ENCODE measurements at places on chromosomes 1 and 21. TPM values are rescaled to one million over a fixed set of nuclear protein-coding genes. Genes with fewer than 3 reads are reported as not detected.

OR6N1 gene
- not detected for total RNA-seq

- H3K36me3 ChIP-seq: no peaks in the 10 kb centered on the region
- DNase-seq: no peak
- no peak overlapping the region for H3K4me3 ChIP-seq
- H3K4me1 ChIP-seq: no peaks in the 10 kb centered on the region
Measured at GRCh38 chr1:42982641-42983040, 24.0 kb upstream of the SLC2A1 start.

DNA sequence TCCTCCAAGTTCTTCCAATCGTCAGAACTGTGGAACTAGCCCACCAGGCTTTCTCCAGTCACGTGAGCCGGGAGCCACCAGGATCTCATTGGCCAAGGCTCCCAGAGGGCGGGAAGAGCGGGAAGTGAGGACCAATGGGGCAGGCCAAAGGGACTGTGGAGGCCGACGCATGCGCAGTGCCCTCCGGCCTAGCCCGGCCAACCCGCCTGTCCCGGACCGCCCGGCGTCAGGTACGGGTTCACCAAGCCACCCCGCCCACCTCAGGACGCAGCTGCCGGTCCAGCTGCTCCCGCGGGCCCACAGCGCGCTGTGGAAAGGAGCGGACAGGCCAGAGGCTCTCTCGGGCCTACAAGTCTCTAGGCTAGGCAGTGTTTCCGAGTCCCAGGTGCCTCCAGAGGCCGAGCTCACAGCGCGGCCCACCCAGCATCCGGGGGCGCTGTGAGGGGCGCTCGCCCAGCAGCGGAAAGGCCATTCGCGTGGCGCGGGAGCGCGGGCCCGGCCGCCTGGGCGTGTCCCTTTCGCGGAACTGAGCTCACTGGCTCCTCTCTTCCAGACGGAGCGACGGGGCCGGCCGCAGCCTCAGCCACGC, 10.9 kb downstream of the OR14I1 start:
- no peaks in the 10 kb centered on the region for H3K4me1 ChIP-seq
- DNase-seq: no peak
- H3K36me3 ChIP-seq: no peaks in the 10 kb centered on the region
- no peak overlapping the region for H3K4me3 ChIP-seq
- H3K27ac ChIP-seq: no peak overlapping the region

- H3K27me3 ChIP-seq: no peaks in the 10 kb centered on the region
- no peaks in the 10 kb centered on the region for H3K4me1 ChIP-seq
- H3K36me3 ChIP-seq: no peaks in the 10 kb centered on the region
- H3K27ac ChIP-seq: no peak overlapping the region
Measured at GRCh38 chr1:232211149-232211548, 418.8 kb downstream of the SIPA1L2 start.

GRCh38 chr1:244163861-244164510, 112.9 kb downstream of the ZBTB18 start:
- no peaks in the 10 kb centered on the region for H3K36me3 ChIP-seq
- no peaks in the 10 kb centered on the region for H3K27me3 ChIP-seq
- H3K4me1 ChIP-seq: no peaks in the 10 kb centered on the region
- no peak for DNase-seq
- no peak overlapping the region for H3K4me3 ChIP-seq

GRCh38 chr1:76961181-76961819, 94.0 kb downstream of the ST6GALNAC5 start:
- no peak overlapping the region for H3K27ac ChIP-seq
- no peaks in the 10 kb centered on the region for H3K4me1 ChIP-seq
- no peak overlapping the region for H3K4me3 ChIP-seq
- H3K27me3 ChIP-seq: no peaks in the 10 kb centered on the region
- H3K36me3 ChIP-seq: no peaks in the 10 kb centered on the region

AADACL3 gene
- total RNA-seq: not detected

- no peaks in the 10 kb centered on the region for H3K27me3 ChIP-seq
- H3K36me3 ChIP-seq: no peaks in the 10 kb centered on the region
- H3K27ac ChIP-seq: no peak overlapping the region
- H3K4me1 ChIP-seq: no peaks in the 10 kb centered on the region
- H3K4me3 ChIP-seq: no peak overlapping the region
- DNase-seq: no peak
Measured at GRCh38 chr1:184641894-184642293, 112.8 kb downstream of the EDEM3 start.

NBPF6 gene
- not detected for total RNA-seq

DNA sequence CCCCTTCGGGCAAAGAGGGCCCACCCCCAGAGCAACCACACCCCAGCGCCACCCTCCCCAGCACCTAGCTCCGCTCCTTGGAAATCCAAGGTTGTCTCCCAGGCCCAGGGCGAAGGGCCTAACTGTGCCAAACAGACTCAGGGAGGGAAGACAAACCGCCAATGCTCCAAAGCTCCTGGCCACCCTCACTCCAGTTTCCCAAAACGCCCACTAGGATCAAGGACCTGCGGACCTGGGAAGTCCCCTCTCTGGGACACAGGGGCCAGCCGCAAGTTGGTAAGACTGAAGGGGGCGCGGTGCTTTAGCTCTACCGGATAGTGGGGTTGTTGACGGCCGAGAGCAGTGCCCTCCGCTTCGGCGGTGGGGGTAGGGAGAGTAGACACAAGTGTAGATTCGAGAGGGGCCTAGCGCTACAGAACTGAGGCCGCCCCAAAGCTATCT, 581 bp downstream of the IRF6 start:
- no peaks in the 10 kb centered on the region for H3K36me3 ChIP-seq
- H3K4me3 ChIP-seq: peak overlapping the region; percentile 54
- no peak for DNase-seq
- no peak overlapping the region for H3K27ac ChIP-seq

FMN2 gene
- total RNA-seq: not detected

GRCh38 chr1:81547912-81548303, 252.8 kb upstream of the ADGRL2 start:
- H3K27ac ChIP-seq: no peak overlapping the region
- DNase-seq: no peak
- H3K27me3 ChIP-seq: no peaks in the 10 kb centered on the region
- no peak overlapping the region for H3K4me3 ChIP-seq

GRCh38 chr21:46009951-46010705, 28.6 kb downstream of the COL6A1 start:
- H3K27ac ChIP-seq: no peak overlapping the region
- peaks cover 9% of the 10 kb centered on the region for H3K27me3 ChIP-seq
- H3K36me3 ChIP-seq: no peaks in the 10 kb centered on the region
- DNase-seq: no peak

DNA sequence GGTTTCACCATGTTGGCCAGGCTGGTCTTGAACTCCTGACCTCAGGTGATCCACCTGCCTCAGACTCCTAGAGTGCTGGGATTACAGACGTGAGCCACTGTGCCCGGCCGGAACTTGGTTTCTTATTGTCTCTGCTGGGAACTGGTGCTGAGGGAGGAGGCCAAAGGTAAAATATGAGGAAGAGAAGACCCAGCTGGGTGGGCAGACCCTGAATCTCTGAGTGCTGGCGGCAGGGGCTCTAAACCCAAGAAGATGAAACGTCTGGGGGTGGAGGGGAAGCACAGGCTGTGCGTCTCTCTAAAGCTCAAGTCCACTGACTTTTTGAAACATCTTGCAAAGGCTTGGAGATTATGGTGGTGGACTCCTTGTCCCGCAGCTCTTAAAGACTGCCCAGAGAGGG, 82.0 kb upstream of the TLR5 start:
- DNase-seq: no peak
- no peaks in the 10 kb centered on the region for H3K27me3 ChIP-seq
- peaks cover 19% of the 10 kb centered on the region for H3K4me1 ChIP-seq
- H3K36me3 ChIP-seq: no peaks in the 10 kb centered on the region
- no peak overlapping the region for H3K27ac ChIP-seq

FCMR gene
- total RNA-seq: 275 TPM

CDKN2C gene
- 5.4 TPM for total RNA-seq

DNA sequence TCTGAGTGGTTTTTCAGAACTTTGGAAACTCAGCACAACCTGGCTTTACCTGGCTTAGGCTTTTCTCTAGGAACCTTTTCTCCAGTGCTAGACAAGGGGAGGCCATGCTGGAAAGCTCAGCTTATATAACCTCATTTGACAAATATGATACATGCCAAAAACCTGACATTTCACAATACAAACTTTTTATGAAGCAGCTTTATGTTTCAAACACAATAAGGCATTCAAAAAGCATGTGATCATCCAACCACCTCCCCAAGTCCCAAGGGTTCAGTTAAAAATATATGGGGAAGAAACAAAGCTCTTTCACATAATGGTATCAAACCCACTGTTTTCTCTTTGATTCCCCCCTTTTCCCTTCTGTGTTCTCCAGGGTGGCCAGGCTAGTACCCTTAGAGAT, 63.7 kb downstream of the ZC3H11B start:
- H3K27me3 ChIP-seq: no peaks in the 10 kb centered on the region
- H3K27ac ChIP-seq: no peak overlapping the region
- no peak for DNase-seq
- H3K36me3 ChIP-seq: no peaks in the 10 kb centered on the region

DNA sequence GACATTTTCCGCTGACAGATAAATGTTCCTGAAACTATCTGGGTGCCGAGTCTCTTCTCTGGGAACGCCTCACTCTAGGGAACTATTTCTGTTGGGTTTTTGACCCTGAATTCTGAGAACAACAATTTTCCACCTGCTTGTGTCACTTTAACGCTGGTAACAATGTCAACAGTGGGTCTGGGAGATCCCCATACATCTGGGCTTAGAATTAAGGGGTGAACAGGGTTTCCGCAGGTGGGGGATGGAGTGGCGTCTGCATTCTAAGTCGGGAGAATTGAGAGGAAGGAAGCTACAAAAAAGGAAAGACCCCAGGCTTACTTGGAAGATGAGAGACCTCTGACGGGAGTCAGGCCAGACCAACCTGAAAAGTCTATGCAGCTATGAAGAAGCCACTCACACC, 8.7 kb downstream of the CD247 start:
- no peak overlapping the region for H3K4me3 ChIP-seq
- H3K27me3 ChIP-seq: no peaks in the 10 kb centered on the region
- peak overlapping the region; percentile 53 for H3K27ac ChIP-seq
- H3K36me3 ChIP-seq: no peaks in the 10 kb centered on the region
- H3K4me1 ChIP-seq: peaks cover 70% of the 10 kb centered on the region

DNA sequence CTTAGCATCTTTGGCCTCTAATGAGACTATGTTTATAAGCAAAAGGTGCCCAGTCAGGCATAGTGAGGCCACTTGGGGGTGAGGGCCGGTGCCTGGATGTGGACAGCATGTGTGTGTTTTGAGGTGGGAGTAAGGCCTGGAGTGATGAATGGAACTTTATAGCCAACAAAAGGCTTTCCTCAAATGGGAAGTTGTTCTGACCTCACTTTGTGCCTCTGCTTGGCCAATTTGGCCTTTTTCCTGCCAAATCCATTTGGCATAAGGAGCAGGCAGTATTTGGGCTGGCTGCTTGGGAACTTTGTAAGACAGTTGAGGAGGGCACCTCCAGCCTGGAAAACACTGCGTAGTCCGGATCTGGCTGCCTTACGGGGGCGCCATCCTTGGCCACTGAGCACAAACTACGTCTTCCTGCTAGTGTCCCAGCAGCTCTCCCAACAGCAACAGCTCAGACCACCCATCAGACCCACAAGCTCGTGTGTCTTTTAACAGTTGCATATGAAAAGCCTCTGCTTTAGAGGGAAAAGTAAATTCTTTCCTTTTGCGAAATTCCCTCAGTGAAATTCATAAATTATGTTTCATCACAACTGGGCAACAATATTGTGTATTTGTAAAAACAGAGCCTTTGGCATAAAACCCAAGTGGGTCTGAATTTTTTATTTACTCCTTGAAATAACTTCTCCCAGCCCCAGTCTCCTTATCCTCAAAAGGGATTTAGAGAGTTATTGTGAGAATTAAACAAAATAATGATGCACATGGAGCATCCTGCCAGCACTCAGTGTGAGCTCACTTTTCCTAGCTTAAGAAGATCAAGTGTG, 322.9 kb downstream of the DISC1 start:
- no peaks in the 10 kb centered on the region for H3K36me3 ChIP-seq
- no peak overlapping the region for H3K4me3 ChIP-seq
- no peaks in the 10 kb centered on the region for H3K4me1 ChIP-seq
- no peak for DNase-seq
- H3K27me3 ChIP-seq: no peaks in the 10 kb centered on the region

DNA sequence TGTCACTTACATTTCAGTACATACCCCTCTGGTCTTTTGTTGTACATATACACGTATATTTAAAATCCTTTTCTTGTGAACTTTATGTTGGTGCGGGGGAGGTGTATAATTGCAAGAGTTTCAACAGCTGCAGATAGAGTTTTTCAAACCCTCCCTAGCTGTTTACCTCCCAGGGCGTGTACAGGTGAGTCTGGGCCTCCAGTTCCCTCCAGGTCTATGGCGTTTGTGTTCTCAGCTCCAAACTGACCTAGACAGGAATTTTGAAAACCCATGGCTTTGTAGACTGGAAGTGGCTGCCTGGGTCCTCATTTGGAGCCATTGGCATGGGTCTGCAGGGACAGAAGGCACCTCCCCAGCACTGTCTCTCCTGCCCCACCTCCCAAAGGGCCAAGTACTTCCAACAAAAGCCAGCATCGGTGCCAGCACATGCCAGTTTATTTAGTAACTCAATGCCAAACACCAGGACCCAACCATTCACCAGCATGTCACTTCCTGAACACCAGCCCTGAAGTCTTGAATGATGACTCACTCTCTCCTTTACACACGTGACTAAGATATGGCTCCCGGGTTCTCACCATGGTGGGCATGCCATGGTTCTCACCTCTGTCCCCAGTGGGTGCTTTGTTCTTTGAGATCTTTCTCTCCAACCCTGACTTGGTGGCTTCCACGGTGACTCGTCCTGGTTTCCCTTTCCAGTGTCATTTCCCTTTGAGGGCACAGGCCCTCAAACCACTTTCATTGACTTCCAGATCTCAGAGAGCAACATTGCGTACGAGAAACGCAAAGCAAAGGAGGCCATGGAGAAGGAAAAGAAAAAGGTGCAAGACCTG, 57.3 kb upstream of the EFHD2 start:
- no peak overlapping the region for H3K4me3 ChIP-seq
- no peaks in the 10 kb centered on the region for H3K36me3 ChIP-seq
- no peaks in the 10 kb centered on the region for H3K4me1 ChIP-seq
- no peaks in the 10 kb centered on the region for H3K27me3 ChIP-seq
- H3K27ac ChIP-seq: no peak overlapping the region

DNA sequence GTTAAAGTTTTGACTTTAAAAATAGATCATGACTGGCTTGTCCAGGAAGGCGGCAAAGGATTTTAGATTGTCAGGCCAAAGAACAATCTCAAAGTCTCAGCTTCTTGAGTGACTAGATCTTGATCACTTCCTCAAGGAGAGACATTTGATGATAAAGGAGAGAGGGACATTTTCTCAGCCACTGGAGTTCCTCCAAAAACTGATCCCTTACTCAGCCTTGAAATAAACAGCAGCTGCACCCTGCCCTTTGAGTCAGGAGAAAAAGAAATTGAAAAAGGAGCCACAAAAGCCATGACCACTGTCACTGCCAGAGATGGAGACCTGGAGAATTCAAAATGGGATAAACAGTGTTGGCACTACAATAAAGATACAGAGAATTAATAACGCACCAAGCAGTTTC, 288.4 kb upstream of the PRMT6 start:
- H3K36me3 ChIP-seq: no peaks in the 10 kb centered on the region
- no peak overlapping the region for H3K4me3 ChIP-seq
- DNase-seq: no peak
- H3K27me3 ChIP-seq: no peaks in the 10 kb centered on the region

KRTAP19-2 gene
- not detected for total RNA-seq

GRCh38 chr1:247459507-247459906, 1.6 kb upstream of the OR2B11 start:
- peaks cover 8% of the 10 kb centered on the region for H3K4me1 ChIP-seq
- H3K27me3 ChIP-seq: peaks cover 9% of the 10 kb centered on the region
- H3K4me3 ChIP-seq: no peak overlapping the region

All from T-cell (primary cell).